ENCODE measurements at places on chromosomes 3 and 15. TPM values are rescaled to one million over a fixed set of nuclear protein-coding genes. Genes with fewer than 3 reads are reported as not detected.

The SCG5 gene
- 1.8 TPM for polyA plus RNA-seq

The TIMP4 gene
- not detected for polyA plus RNA-seq

The LRRC49 gene
- not detected for polyA plus RNA-seq

The SI gene
- not detected for polyA plus RNA-seq

The TERC gene
- not detected for polyA plus RNA-seq

The SLCO3A1 gene
- 31.0 TPM for polyA plus RNA-seq

The KNL1 gene
- 1.6 TPM for polyA plus RNA-seq

The SIDT1 gene
- polyA plus RNA-seq: 18.1 TPM

The HEG1 gene
- 2.3 TPM for polyA plus RNA-seq

The MAP6D1 gene
- 0.67 TPM for polyA plus RNA-seq

The HMCES gene
- 115 TPM for polyA plus RNA-seq

All from CD4-positive, CD25-positive, alpha-beta regulatory T cell (primary cell).